ENCODE measurements at places on chromosomes 11 and 22.

GRCh38 chr11:57637626-57638004 is 12.1 kb downstream of the YPEL4 start:
- DNase-seq: peak; percentile 74

GRCh38 chr11:69081180-69081579 is 32.4 kb downstream of the TPCN2 start:
- DNase-seq: no peak

DNA sequence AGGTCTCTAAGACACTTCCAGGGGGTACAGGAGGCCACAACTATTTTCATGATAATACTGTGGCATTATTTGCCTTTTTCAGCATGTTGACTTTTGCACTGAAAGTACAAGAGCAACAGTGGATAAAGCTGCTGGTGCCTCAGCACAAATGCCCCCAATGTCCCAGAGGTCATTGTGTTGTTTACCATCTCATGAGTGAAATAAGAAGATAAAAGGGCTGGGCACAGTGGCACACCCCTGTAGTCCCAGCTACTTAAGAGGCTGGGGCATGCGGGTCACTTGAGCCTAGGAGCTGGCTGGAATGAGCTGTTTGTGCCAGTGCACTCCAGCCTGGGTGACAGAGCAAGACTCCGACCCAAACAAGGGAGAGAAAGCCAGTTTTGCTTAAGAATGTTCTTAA is 72.6 kb upstream of the RAB1B start:
- no peak for DNase-seq

- DNase-seq: no peak
Measured at GRCh38 chr11:2587132-2587930, 112.5 kb downstream of the KCNQ1OT1 start.

- DNase-seq: no peak
Measured at GRCh38 chr22:50705851-50706351, 32.1 kb upstream of the ACR start.

- no peak for DNase-seq
Measured at GRCh38 chr11:9362393-9362863, 22.0 kb upstream of the IPO7 start.

- no peak for DNase-seq
Measured at GRCh38 chr11:83628622-83629355, 342.6 kb upstream of the CCDC90B start.

GRCh38 chr11:118842369-118842768 is 41.3 kb upstream of the CXCR5 start:
- no peak for DNase-seq

GRCh38 chr11:125451400-125452124 is 44.5 kb downstream of the FEZ1 start:
- DNase-seq: peak; percentile 33

DNA sequence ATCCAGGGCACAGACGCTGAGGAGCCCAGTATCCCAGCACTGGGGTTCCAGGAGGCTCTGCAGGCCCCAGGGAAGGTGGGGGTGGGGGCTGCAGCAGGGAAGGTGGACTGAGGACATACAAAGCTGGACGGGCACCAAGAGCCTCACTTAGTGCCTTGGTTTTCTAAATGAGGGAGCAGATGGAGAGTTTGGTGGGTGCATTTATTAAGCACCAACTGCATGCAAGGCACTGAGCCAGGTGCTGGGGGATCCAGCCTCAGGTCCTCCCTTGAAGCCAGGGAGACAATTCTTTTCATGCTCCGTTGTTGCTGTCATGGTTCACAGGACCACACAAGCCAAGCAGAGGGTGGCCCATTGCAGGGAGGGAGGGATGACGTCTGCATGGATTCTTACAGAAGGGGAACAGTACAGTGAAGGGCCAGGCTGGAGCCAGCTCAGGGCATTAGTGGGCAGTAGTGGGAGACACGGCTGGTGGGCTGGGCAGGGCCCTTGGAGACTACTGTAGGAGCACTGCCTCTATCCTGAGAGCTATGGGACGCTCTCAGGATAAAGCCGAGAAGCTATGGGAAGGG is 65.0 kb downstream of the MACROD1 start:
- DNase-seq: no peak

DNA sequence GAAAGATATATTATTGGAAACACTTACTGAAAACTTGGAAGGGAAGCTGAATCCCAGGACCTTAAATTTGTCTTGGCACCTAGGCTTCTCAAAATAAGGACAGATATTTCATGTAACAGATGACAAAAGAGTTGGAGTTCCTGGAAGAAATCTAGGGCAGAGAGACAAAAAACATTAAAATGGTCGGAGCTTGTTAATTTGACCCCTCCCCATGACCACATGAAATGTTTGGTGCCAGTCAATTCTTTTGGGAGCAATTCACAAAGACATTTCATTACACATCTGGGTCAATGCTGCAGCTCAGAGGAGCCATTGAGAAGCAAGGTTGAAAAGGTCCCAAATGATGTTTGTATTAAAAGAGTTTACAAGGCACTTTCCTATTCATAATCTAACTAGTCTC is 162.0 kb upstream of the GUCY1A2 start:
- peak; percentile 42 for DNase-seq

- peak; percentile 87 for DNase-seq
Measured at GRCh38 chr11:117807482-117808327, 10.7 kb upstream of the DSCAML1 start.

DNA sequence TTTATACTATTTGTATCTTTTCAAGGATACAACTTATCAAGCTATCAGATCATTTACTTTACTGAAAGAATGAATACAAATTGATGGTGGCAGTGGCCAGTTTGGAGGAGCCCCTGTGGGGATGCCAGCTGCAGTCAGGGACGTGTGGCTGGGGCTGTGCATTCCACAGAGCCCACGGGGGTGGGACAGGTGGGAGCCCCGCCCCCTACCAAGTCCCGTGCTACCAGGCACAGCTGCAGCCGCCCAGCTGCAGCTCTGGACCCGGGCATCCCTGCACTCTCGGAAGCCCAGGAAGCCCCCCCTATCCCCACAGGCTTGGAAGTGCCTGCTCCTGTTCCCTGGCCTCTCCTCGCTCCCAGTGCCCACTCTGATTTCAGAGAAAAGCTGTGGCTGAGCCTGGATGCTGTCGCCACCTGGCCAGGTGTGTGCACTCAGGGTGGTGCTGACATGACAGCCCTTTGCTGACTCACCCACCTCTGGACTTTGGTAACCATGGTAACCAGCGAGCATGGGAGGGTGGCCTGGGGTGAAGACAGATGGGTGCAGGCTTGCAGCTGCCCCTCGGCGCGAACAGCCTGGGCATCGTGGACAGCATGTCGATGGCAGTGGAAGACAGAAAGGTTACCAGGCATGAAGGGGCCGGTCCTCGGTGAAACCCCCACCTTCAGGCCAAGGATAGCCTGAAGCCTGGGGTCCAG is 138.1 kb downstream of the SBF2 start:
- no peak for DNase-seq

DNA sequence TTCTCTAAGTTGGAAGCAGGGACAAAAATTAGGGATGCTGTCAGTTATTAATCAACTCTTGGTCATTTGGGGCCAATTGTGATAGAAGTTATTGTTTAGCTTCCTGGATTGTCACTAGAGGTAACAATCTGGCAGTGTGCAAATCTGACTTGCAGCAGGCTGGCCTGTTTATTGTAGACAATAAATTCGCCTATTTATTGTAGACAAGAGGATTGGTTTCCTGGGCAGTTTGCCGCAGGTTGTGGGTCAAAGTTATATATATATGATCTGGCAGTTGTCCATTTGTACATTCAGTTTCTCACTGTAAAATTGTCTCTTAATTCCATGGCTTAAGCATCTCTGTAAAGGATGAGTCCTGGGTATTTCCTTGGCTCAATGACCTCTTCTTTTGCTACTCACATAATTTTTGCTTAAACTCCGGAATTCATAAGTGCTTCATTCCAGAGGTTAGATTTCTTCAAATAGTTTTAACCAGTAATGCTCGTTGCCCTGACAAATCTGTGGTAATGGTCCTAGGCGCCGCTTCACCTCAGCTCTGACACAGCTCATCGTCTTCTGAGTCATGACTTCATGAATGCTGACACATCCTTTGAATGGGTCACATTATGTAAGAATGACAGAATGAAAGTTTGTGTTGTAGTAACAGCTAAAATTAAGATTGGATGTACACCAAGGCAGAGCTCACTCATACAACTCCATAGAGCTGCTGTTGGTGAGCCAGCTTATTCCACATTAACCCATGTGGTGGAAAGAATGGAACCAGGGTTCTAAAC is 7.8 kb upstream of the MMP3 start:
- no peak for DNase-seq

- DNase-seq: no peak
Measured at GRCh38 chr11:115340874-115341273, 163.3 kb downstream of the CADM1 start.

- DNase-seq: no peak
Measured at GRCh38 chr11:12840871-12841660, 166.8 kb downstream of the TEAD1 start.

DNA sequence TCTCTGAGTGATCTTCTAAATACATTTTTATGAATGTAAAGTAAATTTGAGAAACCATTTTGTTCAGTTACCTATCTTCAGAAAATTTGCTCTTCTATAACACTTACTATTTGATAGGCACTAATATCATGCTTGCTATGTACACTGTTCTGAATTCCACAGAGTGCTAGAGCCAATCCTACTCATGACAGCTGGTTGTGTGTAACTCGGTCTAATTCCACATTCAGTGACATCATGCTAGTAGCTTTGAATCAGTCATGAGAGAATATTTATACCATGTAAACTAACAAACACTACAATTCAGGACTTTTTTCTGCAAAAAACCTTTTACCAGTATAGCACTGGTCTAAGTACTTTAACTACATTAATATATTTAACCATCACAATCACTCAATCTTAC is 902.9 kb downstream of the DLG2 start:
- no peak for DNase-seq

DNA sequence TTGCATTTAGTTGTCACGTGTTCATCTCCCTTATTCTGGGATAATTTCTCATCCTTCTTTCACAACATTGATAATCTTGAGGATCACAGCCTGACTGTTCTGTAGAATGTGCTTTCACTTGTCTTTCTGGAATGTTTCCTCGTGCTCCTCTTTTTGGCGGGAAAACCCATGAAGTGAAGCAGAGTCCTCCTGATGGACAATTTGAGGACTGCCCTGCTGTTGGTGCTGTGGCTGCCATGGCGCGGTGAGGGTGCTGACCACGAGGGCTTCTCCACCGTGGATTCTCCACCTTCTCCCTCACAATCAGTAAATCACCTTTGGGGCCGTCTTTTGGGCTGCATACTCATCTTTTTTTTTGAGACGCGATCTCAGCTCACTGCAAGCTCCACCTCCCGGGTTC is 946.9 kb downstream of the BRD1 start:
- DNase-seq: no peak

Measured in HAP-1 (cell line).